ENCODE measurements at places on chromosomes 2 and 18.

DNA sequence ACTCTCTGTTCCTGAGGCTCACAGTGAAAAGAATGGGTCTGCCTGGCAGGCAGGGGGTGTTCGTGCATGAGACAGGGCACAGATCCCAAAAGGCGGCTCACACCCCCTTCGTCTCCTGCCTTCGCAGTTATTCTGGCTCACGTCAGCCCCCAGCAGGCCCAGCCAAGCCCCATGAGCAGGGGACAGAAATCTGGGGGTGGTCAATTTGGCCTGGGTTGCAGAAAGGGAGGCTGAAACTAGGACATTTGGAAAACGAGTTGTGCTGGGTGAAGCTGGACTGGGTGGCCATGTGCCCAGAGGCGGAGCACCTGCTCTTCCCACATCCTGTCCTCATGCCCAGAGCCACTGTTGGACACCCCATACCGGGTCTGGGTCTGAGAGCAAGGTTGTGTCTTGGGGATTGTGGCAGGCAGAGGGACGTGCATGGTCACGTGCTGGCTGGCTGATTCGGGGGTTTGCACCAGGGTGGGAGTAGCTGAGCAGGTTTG is 99.0 kb upstream of the MCFD2 start:
- DNase-seq, result no peak

DNA sequence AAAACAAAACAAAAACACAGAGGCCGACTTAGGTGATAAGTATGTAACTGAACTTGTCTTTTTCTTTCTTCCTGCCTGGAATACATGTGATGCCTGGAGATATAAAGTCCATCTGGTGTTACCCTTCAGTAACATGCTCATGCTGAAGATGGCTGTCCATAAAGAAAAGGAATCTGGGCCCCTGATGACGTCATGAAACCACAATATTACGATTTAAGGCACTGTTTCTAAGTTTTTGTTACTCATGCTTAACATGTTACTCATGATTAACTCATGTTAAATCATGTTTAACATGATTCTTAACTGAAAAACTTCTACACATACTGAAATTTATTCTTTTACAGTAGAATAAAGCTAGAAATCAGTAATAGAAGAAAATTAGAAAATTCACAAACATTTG is 49.0 kb downstream of the STRADB start:
- no peak for DNase-seq

- DNase-seq, result no peak
Measured at GRCh38 chr2:43927442-43927841, 68.3 kb downstream of the LRPPRC start.

- no peak for DNase-seq
Measured at GRCh38 chr18:9488538-9488937, 13.2 kb downstream of the RALBP1 start.

DNA sequence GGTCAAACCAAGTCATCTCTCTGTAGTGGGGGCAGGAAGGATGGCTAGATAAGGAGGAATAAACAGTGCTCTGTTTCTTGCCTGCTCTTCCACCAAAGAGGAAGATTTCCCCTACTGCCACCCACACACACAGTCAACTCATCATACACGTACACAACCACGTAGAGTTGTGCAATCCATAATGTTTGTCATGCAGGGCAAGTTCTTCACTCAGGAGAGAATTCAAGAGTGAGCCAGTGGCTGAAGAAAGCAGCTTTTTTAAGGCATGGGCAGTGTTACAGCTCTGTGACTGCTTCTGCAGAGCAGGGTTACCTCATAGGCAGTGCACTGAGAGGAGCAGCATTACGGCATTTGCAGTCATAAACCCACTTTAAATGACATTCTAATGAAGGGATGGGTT is 283.0 kb downstream of the RND3 start:
- DNase-seq, result no peak

GRCh38 chr2:127891811-127892210 is 6.1 kb upstream of the AMMECR1L start:
- no peak for DNase-seq

All from SHP77 (cell line).